ENCODE measurements at places on chromosomes 11 and 22.

DNA sequence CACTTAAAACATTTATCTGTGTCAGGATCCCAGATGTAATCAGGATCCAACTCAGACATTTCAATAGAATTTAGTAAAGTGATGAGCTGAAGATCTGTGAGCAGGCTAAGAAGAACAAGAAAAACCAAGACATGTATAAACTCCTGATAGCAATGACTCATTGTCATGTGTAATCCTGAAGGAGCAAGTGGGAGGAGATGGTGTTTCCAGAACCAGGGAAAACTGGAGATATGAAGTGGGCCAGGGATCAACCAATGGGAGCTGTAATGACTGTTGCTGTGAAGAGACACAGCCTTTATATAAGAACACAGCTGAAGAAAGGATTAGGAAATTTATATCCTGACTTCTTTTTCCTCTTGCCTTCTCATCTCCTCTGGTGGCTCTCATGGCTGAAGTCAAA, 682.5 kb upstream of the ARHGAP42 start:
- DNase-seq, result no peak

- peak; percentile 63 for DNase-seq
These were observed 13.9 kb downstream of the SLC35E4 start for GRCh38 chr22:30649430-30650007.

GRCh38 chr11:128484172-128484571, 103.2 kb downstream of the ETS1 start:
- DNase-seq, result no peak

DNA sequence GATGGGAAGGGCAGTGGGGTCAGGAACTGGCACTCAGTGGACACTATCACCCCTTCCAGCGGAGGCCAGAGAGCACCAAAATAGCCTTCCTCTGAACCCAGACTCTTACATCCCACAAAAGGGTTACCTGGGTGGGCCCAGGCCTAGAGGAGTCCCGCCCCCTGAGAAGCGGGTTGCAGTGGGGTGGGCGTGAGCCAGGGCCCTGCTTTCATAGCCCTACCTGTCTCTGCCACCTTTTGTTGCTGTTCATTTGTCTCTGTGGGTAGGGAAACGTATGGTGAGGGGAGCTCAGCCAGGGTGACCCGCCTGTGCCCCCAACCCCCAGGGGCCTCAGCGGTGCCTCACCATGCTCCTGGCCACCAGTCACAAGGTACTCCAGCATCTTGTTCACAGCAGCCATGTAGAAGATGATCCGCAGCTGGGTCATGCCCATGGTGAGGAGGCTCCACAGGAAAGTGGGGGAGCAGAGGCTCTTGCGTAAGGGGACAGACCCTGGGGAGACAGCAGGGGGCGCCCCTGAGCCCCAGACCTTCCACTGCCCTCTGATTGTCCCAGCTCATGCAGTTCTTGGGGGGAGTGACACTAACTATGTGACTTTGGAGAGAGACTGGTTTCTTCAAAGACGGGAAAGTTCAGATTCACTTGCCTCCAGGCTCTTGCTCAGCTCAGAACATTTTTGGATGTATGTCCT, 24.0 kb downstream of the SLC43A1 start:
- peak; percentile 38 for DNase-seq

GRCh38 chr11:36509201-36509639, 852 bp downstream of the TRAF6 start:
- peak; percentile 45 for DNase-seq
